ENCODE measurements at places on chromosomes 7 and 10. TPM values are rescaled to one million over a fixed set of nuclear protein-coding genes. Genes with fewer than 3 reads are reported as not detected.

The FFAR4 gene
- 0.13 TPM for total RNA-seq

The SSC4D gene
- total RNA-seq = 7.4 TPM

The PCDH15 gene
- total RNA-seq = 1.1 TPM

The PROSER2 gene
- 18.8 TPM for total RNA-seq

The GNAI1 gene
- total RNA-seq = 50.8 TPM

The DENND2A gene
- 39.8 TPM for total RNA-seq

The MYO1G gene
- total RNA-seq = 0.67 TPM

The SAMD9L gene
- not detected for total RNA-seq

The FRAT1 gene
- total RNA-seq = 16.7 TPM

The CYP2C19 gene
- 0.42 TPM for total RNA-seq

The PNLIP gene
- total RNA-seq = not detected

The WAPL gene
- 49.6 TPM for total RNA-seq

The FXYD4 gene
- total RNA-seq = not detected

The ECHDC3 gene
- 2.4 TPM for total RNA-seq

The NODAL gene
- not detected for total RNA-seq

The GDF2 gene
- total RNA-seq = not detected

The STEAP1 gene
- total RNA-seq = 5.8 TPM

The PLXDC2 gene
- 38.5 TPM for total RNA-seq

The FOXI2 gene
- 1.7 TPM for total RNA-seq

The IQCE gene
- total RNA-seq = 33.5 TPM

The VWA2 gene
- total RNA-seq = 12.1 TPM

The ABCC2 gene
- 0.75 TPM for total RNA-seq

The LIPN gene
- not detected for total RNA-seq

The HABP2 gene
- total RNA-seq = 112 TPM

The NME8 gene
- 0.67 TPM for total RNA-seq

The HMX2 gene
- total RNA-seq = not detected

The DMTF1 gene
- total RNA-seq = 180 TPM

The SLC26A4 gene
- 0.43 TPM for total RNA-seq

The PLEKHS1 gene
- total RNA-seq = not detected

The TAS2R5 gene
- total RNA-seq = 6.4 TPM

The PEX1 gene
- total RNA-seq = 26.8 TPM

The TMEM26 gene
- 0.87 TPM for total RNA-seq

The PARD3 gene
- 85.3 TPM for total RNA-seq

The LIPJ gene
- not detected for total RNA-seq

The AZGP1 gene
- total RNA-seq = not detected

The NAMPT gene
- total RNA-seq = 35.2 TPM

The CLDN4 gene
- total RNA-seq = 172 TPM

The CYP26C1 gene
- 0.29 TPM for total RNA-seq

The CPN1 gene
- total RNA-seq = 4.5 TPM
